ENCODE measurements at places on chromosomes 3 and 15.

DNA sequence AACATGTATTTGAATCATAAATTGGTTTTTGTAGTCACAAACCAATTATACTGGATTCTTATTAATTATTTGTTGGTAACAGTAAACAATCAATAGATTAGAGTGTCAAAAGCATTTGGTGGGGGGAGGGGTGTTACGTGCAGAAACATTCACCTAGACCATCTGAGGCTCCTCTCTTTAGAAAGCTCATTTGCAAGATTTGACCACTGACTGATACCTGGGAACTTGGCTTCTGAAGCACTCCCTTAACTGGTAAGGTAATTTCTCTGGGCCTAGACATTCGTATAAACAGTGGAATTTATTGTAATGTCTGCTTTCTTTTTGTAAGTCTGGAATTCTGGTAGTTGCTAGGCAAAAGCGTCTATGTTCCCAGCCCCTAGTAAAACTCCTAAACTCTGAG, 243.8 kb upstream of the GBE1 start:
- no peak overlapping the region for H3K4me3 ChIP-seq
- H3K4me1 ChIP-seq: peaks cover 34% of the 10 kb centered on the region
- H3K27ac ChIP-seq: peak overlapping the region; percentile 63
- no peaks in the 10 kb centered on the region for H3K27me3 ChIP-seq
- peaks cover 13% of the 10 kb centered on the region for H3K36me3 ChIP-seq
- no peak for DNase-seq

DNA sequence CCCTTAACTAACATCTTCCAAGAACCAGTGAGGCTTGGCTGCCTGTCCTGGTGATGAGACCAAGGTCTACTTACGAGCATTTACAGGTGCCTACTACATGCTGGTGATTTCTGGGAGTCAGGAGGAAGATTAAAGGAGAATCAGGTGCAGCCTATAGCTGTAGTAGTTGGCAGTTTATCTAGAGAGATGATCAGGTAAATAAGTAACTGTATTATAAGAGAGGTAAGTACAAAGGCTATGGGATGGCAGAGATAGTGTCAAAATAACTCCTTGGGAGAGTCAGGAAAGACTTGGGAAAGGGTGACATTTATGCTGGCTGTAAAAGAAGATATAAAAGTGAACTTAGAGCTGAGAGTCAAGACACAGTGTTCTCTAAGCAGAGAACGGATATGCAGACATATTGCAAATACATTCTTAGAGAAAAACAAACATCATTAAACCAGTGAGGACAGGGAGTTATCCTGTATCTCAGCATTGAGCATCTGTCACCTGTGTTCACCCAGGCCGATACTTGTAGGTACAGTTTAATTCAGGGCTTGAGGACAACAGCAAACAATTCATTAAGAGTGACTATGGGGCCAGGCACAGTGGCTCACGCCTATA, 49.7 kb upstream of the ACP3 start:
- H3K27ac ChIP-seq: no peak overlapping the region
- no peak for DNase-seq
- H3K4me3 ChIP-seq: no peak overlapping the region
- no peaks in the 10 kb centered on the region for H3K27me3 ChIP-seq
- H3K36me3 ChIP-seq: no peaks in the 10 kb centered on the region
- H3K4me1 ChIP-seq: peaks cover 15% of the 10 kb centered on the region

GRCh38 chr3:133924041-133924440, 28.4 kb upstream of the RAB6B start:
- no peak for DNase-seq
- H3K4me1 ChIP-seq: peaks cover 11% of the 10 kb centered on the region
- H3K36me3 ChIP-seq: no peaks in the 10 kb centered on the region
- H3K27me3 ChIP-seq: peaks cover 17% of the 10 kb centered on the region

GRCh38 chr3:152474585-152474984, 205.9 kb downstream of the MBNL1 start:
- H3K27me3 ChIP-seq: no peaks in the 10 kb centered on the region
- H3K27ac ChIP-seq: no peak overlapping the region
- no peaks in the 10 kb centered on the region for H3K36me3 ChIP-seq
- peaks cover 12% of the 10 kb centered on the region for H3K4me1 ChIP-seq
- no peak overlapping the region for H3K4me3 ChIP-seq
- DNase-seq: no peak

DNA sequence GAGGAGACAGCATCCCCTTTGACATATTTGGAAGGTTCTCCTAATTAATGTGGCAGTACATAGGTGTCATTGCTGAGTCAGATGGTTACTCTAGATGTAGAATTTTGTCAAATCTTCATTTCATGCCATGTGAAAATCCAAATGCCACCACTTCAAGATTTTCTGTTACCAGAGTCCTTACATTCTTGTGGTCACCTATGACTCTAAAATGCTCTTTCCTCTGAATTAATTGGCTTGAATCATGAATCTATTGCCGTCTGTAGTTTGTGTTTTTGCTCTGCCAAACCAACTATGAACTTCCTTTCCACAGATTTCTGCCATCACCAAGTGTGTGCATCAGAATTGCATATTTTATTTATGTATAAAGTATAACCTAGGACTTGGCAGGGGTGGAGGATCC, 269.4 kb upstream of the ZPLD1 start:
- H3K27me3 ChIP-seq: no peaks in the 10 kb centered on the region
- no peaks in the 10 kb centered on the region for H3K4me1 ChIP-seq
- H3K27ac ChIP-seq: no peak overlapping the region
- H3K4me3 ChIP-seq: no peak overlapping the region
- no peak for DNase-seq

GRCh38 chr3:10747341-10747740, 68.7 kb upstream of the SLC6A11 start:
- peaks cover 2% of the 10 kb centered on the region for H3K4me1 ChIP-seq
- no peak overlapping the region for H3K27ac ChIP-seq
- H3K27me3 ChIP-seq: peaks cover 5% of the 10 kb centered on the region
- DNase-seq: no peak
- no peaks in the 10 kb centered on the region for H3K36me3 ChIP-seq

GRCh38 chr15:85545185-85545584, 164.8 kb downstream of the AKAP13 start:
- H3K4me3 ChIP-seq: no peak overlapping the region
- H3K4me1 ChIP-seq: peaks cover 22% of the 10 kb centered on the region
- no peaks in the 10 kb centered on the region for H3K27me3 ChIP-seq
- DNase-seq: no peak
- H3K27ac ChIP-seq: 0 out of 2 replicates have a peak overlapping the region, but pooled peaks have one; percentile 21
- no peaks in the 10 kb centered on the region for H3K36me3 ChIP-seq

- peaks cover 8% of the 10 kb centered on the region for H3K4me1 ChIP-seq
- H3K4me3 ChIP-seq: no peak overlapping the region
- DNase-seq: no peak
- no peaks in the 10 kb centered on the region for H3K27me3 ChIP-seq
- H3K36me3 ChIP-seq: peaks cover 45% of the 10 kb centered on the region
- H3K27ac ChIP-seq: peak overlapping the region; percentile 78
Observed at GRCh38 chr3:47722859-47723258, 58.8 kb downstream of the SMARCC1 start.

GRCh38 chr3:151925419-151925818, 52.0 kb downstream of the SUCNR1 start:
- no peak for DNase-seq
- H3K27ac ChIP-seq: peak overlapping the region; percentile 43
- peaks cover 7% of the 10 kb centered on the region for H3K36me3 ChIP-seq
- no peak overlapping the region for H3K4me3 ChIP-seq
- H3K4me1 ChIP-seq: peaks cover 3% of the 10 kb centered on the region

GRCh38 chr15:65377976-65378366, at the start of gene IGDCC3:
TSS of gene IGDCC3 (minus strand) at chr15:65378002. CDS start at chr15:65377788, 214 bp downstream.
- peaks cover 20% of the 10 kb centered on the region for H3K36me3 ChIP-seq
- peak within 1 kb of the TSS; percentile 94 for H3K4me3 ChIP-seq
- H3K4me1 ChIP-seq: peaks cover 45% of the 10 kb centered on the region
- DNase-seq: peak; percentile 84
- H3K27ac ChIP-seq: peak within 1 kb of the TSS; percentile 96
- peaks cover 24% of the 10 kb centered on the region for H3K27me3 ChIP-seq

DNA sequence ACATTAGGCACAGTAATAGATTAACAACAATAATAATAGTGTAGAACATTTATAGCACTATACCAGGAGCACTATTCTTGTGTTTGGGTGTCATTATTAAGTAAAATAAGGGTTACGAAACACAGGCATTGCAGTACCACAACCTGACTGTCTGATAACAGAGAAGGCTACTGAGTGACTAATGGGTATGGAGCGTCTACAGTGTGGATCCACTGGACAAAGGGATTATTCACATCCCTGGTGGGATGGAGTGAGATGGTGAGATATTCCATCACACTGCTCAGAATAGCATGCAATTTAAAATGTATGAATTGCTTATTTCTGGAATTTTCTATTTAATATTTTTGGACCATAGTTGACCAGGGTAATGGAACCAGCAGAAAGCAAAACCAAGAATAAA, 18.2 kb downstream of the MINDY4B start:
- peaks cover 2% of the 10 kb centered on the region for H3K36me3 ChIP-seq
- H3K27ac ChIP-seq: no peak overlapping the region
- DNase-seq: no peak
- H3K4me3 ChIP-seq: no peak overlapping the region

GRCh38 chr3:21705769-21706168, 45.2 kb downstream of the ZNF385D start:
- DNase-seq: no peak
- H3K27ac ChIP-seq: no peak overlapping the region
- peaks cover 5% of the 10 kb centered on the region for H3K36me3 ChIP-seq

- H3K36me3 ChIP-seq: no peaks in the 10 kb centered on the region
- no peak overlapping the region for H3K27ac ChIP-seq
- H3K4me1 ChIP-seq: peaks cover 4% of the 10 kb centered on the region
- H3K27me3 ChIP-seq: no peaks in the 10 kb centered on the region
- H3K4me3 ChIP-seq: no peak overlapping the region
Observed at GRCh38 chr3:108528459-108529252, 18.3 kb upstream of the MYH15 start.

DNA sequence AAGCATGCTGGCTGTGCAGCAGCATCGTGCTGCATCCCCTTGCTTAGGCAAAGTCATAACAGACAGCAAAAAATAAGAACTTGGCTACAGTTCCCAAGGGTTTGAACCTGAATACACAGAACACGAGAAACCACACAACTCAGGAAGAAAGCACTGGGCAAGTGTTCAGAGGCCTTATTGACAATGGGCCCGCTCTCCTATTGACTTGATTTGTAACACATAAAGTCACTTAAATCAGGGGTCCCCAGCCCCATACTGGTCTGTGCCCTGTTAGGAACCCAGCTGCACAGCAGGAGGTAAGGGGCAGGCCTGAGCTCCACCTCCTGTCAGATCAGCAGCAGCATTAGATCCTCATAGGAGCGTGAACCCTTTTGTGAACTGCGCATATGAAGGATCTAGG, 145.1 kb downstream of the LSAMP start:
- no peaks in the 10 kb centered on the region for H3K27me3 ChIP-seq
- peak; percentile 14 for DNase-seq
- peaks cover 25% of the 10 kb centered on the region for H3K4me1 ChIP-seq
- H3K4me3 ChIP-seq: no peak overlapping the region
- no peak overlapping the region for H3K27ac ChIP-seq
- no peaks in the 10 kb centered on the region for H3K36me3 ChIP-seq

- peak; percentile 60 for DNase-seq
- H3K4me3 ChIP-seq: no peak overlapping the region
- peaks cover 4% of the 10 kb centered on the region for H3K4me1 ChIP-seq
- H3K27ac ChIP-seq: peak overlapping the region; percentile 38
- no peaks in the 10 kb centered on the region for H3K27me3 ChIP-seq
- peaks cover 6% of the 10 kb centered on the region for H3K36me3 ChIP-seq
Observed at GRCh38 chr3:195337747-195338146, 66.8 kb upstream of the XXYLT1 start.

DNA sequence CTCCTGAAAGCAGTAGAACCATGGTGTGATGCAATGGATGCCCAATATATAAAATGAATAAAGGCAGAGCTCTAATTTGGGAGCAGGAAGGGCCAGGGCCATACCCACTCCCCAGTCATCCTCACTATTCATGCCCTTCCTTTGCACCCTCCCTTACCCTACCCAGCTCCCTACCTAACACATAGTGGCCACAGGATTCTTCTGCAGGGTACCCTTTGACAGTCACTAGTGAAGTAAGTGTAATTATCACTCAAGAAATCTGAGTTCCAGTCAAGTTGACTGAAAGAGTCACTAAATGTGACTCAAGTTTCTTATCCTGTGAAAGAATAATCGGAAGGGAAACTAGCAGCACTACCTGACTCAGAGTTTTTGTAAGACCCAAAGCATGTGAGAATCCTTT, 69.2 kb downstream of the RASA2 start:
- H3K36me3 ChIP-seq: no peaks in the 10 kb centered on the region
- H3K27me3 ChIP-seq: no peaks in the 10 kb centered on the region
- DNase-seq: no peak
- H3K4me3 ChIP-seq: no peak overlapping the region

GRCh38 chr3:98513091-98513511, 9.6 kb downstream of the CLDND1 start:
- no peaks in the 10 kb centered on the region for H3K27me3 ChIP-seq
- peaks cover 19% of the 10 kb centered on the region for H3K36me3 ChIP-seq
- no peak overlapping the region for H3K27ac ChIP-seq
- peaks cover 19% of the 10 kb centered on the region for H3K4me1 ChIP-seq

DNA sequence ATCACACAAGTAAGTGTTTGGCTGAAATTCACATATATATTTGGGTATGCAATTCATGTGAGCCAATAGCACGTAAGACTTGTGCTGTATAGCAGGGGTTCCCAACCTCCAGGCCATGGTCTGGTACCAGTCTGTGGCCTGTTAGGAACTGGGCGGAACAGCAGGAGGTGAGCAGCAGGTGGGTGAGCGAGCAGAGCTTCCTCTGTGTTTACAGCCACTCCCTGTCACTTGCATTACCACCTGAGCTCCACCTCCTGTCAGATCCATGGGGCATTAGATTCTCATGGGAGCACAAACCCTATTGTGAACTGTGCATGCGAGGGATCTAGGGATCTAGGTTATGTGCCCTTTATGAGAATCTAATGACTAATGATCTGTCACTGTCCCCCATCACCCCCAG, 59.7 kb downstream of the MAP3K13 start:
- no peak overlapping the region for H3K4me3 ChIP-seq
- H3K4me1 ChIP-seq: no peaks in the 10 kb centered on the region
- no peak for DNase-seq
- no peaks in the 10 kb centered on the region for H3K27me3 ChIP-seq

- H3K4me1 ChIP-seq: no peaks in the 10 kb centered on the region
- no peak overlapping the region for H3K4me3 ChIP-seq
Observed at GRCh38 chr15:73240866-73241499, 127.8 kb downstream of the HCN4 start.

- H3K4me3 ChIP-seq: no peak overlapping the region
- no peak for DNase-seq
- no peaks in the 10 kb centered on the region for H3K27me3 ChIP-seq
- no peaks in the 10 kb centered on the region for H3K4me1 ChIP-seq
Observed at GRCh38 chr15:97052513-97052912, 722.0 kb downstream of the NR2F2 start.
